ENCODE measurements at places on chromosomes 5 and 9.

DNA sequence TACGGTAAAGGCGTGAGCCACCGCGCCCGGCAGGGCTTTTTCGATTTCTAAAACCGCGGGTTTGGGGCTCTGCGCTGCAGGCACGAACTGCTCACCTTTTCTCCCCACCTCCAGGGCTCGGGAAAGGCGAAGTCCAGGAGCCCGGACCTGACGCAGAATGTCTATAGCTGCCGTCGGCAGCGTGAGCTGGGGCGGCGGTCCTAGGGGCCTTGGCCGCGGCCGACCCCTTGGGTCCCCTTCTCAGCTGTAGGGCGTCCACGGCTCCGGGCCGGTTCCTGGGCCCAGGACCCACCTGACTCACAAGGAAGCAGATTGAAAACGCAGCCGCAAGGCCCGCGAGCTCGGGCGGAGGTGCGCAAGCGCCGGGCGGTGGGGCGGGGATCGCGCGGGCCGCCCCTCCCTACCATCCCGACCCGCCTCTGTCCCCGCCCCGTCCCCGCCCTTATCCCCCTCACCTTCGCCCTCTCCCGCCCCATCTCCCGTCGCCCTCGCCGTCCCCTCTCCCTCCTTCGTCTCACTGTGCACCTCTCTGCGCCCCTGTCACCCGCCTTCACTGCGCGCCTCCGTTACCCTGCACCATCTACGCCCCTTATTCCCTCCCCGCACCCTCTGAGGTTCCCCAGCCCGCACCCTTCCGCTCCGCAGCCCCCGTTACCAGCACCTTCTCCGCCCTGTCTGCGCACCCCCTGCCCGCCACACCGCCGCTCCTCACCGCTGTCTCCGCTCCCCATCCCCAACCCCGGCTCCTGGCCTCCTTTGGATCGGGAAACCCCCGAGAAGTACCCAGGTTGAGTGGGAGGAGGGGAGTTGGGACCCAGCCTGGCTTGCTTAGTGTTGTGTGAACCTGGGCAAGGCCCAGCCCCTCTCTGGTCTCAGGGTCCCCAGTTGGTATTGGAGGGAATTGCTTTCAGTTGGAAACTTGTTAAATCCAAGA, at the start of gene HDHD3:
Gene HDHD3 (minus strand): TSS at position 353 of the 934 bp plus-strand sequence. CDS start 2,632 bp downstream, outside the sequence.
- DNase-seq = peak; percentile 94

DNA sequence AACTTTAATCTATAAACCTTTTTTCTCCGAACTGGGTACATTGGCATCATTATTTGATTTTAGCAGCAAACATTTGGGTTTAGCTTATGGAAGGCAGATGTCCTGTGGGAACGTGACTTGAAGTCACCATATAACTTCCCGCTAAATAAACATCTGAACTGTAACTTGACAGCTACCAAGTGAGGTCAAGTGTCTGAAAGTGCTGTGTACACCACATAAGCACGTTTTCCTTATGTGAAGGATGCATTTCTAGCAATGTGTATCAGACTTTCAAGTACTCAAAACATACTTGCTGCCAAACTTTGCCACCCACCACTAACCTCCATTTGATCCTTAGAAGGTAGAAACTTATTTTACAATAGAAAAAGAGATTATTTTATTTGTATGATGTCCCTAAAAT, 35.7 kb downstream of the SLC1A3 start:
- DNase-seq = no peak

- DNase-seq = peak; percentile 49
Measured at GRCh38 chr9:33817327-33818166, 587 bp downstream of the UBE2R2 start.

DNA sequence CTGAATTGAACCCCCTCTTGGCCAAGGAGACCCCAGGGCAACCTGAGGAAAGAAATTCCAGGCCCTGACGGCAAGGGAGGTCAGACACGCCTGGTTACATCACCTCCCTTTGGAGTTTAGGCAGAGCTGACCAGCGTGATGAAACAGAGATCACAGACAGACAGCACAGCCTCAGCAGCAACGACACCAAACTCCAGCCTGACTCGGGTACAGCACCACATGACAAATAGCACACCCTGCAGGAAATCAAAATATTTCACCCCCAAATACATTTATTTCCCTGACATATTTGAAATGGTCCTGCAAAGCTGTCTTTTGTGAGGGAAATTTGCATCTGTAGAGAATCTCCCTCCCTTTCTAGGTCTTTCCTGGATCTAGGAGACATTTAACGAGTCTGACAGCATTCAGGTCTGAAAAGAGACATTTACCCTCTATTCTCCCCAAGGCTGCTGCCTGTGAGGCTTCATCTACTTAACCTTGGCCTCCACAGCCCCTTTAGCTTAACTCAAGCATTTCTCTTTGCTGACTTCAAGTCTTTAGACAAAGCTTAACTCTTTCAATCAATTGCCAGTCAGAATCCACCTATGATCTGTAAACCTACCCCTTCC, 2.6 kb downstream of the QSOX2 start:
- DNase-seq = no peak

DNA sequence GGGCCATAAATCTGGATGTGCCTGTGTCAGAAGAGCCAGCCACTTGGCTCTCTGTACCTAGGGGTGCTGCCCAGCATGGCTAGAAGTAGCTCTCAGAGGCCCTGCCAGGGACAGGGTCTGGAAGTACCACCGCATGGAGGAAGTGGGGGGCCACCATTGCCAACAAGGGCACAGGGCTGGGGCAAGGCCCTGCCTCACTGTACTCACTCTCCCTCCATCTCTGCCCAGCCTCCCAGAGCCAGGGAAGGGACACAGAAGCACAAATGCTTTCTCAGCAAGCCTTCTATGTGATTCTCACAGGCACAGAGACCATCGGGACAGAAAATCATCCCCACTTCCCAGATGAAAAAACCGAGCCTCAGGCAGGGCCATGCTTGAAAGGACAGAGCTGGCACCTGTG, 138.1 kb downstream of the C5orf15 start:
- DNase-seq = no peak

Measured in stomach (tissue), 19 donors.